Fibroblast of skin of left biceps (primary cell): ENCODE measurements at places on chromosomes 6 and 20.
A peak's percentile ranks its signal among the peaks of the same experiment; 100 is the strongest.

- DNase-seq = no peak
Measured at GRCh38 chr6:119066517-119066916, 11.9 kb downstream of the FAM184A start.

GRCh38 chr6:144330017-144330987, 45.2 kb downstream of the UTRN start:
- no peak for DNase-seq

- DNase-seq = no peak
Measured at GRCh38 chr6:39934131-39934757, at the start of gene MOCS1. MOCS1 (minus strand) TSS chr6:39934462; CDS start chr6:39934417, 45 bp downstream.

GRCh38 chr20:825710-826421, 7.6 kb upstream of the FAM110A start:
- DNase-seq = no peak

- DNase-seq = no peak
Measured at GRCh38 chr6:160170018-160170680, 48.5 kb downstream of the SLC22A1 start.

DNA sequence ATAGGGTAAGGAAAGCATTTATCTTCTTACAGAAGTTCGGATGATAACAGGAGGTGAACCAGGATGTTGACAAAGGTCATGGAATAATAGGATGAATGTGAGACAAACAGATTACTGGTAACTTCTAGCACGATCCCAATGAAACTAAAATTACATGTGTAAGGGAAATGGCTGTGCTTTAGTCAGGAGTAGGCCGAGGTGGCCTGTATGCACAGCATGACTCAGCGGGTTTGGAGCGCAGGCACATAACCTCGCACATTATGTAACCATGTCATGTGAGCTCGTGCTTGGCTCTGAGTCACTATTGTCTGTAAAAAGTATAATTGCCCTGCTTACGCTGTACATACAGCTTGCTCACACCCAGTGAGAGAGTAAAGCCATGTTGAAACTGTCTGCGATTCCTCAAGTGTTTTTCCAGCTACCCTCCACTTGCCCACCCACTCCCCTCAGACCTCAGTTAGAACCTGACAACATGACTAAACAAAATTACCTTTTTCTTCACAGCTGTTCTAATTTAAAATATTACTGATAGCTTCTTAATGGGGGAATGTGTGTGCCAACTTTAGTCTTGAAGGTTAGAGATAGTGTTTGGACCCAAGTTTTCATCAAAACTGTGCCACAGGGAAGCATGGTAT, 8.2 kb downstream of the CYB5R4 start:
- peak; percentile 62 for DNase-seq

DNA sequence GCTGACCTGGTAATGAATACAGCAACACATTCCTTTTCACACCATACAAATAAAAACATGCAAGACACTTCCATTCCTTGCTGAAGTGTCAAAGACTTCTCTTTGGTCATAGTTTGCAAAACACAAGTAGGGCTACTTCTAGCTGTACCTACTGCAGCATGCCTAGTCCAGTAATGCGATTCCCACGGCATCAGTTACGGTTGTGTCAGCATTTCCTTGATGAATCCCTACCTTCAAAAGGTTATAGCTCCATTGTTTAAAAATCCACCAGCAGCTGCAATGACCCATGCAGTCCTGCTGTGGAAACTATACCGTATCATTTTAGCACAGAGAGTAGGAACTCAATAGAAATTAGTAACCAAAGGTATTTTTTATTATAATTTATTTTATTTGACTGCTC, 1371.5 kb downstream of the EPHA7 start:
- no peak for DNase-seq

- peak; percentile 69 for DNase-seq
Measured at GRCh38 chr6:73985891-73986290, 289.9 kb downstream of the CD109 start.

DNA sequence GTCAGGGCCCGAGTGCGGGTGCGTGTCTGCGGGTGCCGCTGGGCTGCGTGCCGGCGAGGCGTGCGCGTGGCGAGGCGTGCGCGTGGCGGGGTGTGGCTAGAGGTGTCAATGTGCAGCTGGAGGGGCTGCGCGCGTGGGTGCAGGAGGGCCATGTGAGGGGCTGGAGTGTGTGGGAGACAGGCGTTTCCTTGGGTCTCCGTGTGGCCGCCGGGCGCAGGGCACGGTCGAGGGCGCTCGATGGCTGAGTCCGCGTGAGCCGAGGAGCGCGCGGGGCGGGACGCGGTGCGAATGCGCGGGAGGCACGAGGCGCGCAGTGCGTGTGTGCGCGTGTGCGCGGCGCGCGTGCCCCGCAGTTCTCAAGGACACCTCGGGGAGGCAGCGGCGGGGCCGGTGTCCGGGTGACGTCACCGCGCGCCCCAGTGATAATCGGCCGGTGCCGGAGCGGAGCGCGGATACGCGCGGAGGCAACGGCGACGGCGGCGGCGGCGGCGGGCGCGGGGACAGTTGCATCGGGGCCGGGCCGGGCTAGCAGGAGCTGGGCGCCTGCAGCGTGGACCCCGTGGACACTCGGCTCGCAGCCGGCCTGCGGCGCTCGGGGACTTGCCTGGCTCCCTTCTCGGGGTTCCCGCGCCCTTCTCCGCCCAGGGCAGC, 38.7 kb downstream of the YTHDF1 start:
- no peak for DNase-seq

DNA sequence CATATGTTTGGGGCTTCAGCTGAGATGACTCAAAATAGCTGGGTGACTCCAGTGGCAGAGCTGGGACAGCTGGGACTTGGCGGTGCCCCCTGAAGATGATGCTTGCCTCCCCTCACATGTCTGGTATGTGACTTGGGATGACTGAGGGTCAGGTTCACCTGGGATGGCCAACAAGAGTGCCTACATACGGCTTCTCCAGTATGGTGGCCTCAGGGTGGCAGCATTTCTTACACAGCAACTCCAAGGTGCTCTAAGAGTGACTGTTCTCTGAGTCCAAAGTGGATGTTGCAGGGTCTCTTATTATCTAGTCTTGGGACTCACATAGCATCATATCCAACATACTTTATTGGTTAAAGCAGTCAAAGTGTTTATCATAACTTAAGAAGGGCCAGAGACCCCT, 87.8 kb upstream of the CENPW start:
- DNase-seq = no peak

DNA sequence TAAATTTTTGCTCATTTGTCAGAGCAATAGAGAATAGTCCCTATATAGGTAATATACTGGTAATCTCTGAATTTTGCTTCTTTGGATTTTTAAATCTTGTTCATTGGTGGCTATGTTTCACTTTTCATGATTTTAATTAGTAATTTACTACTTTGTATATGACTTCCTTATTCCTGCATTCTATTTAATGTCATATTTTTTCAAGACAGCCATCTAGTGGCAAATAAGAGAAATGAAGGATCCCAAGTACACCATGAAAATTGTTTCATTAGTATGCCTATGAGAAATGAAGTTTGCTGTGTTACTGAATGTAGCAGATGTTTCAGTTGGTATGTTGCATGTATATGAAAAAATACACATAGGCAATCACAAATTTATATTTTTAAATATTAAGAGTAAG, 82.4 kb downstream of the ZNF292 start:
- DNase-seq = no peak

GRCh38 chr6:78861509-78861908, 5.8 kb upstream of the IRAK1BP1 start:
- no peak for DNase-seq

- DNase-seq = no peak
Measured at GRCh38 chr6:130964808-130965604, 98.0 kb downstream of the EPB41L2 start.

DNA sequence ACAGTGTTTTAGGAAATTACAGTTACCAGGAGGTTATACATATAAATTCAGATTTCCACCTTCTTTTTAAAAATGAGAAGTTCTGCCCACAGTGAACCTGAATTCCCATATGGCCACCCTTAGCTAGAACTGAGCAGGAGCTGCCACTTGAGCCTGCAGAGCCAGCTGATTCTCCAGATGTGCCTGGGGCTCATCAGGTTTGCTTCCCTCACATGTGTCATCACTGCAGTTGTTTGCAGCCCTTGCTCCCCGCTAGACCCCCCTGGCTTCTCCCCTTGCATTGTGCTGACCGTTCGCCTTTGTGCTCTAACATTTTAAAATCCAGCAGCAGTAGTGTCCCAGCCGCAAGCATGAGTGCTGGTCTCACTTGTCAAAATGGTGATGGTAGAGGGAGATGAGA, 131.1 kb downstream of the UTRN start:
- DNase-seq = no peak

GRCh38 chr20:39049148-39049547, 87.0 kb downstream of the DHX35 start:
- DNase-seq = no peak

GRCh38 chr6:12528581-12529363, 187.8 kb upstream of the PHACTR1 start:
- no peak for DNase-seq

- DNase-seq = no peak
Measured at GRCh38 chr6:116349216-116349615, 21.5 kb upstream of the DSE start.

GRCh38 chr6:134340179-134340975, 22.5 kb upstream of the SGK1 start:
- peak; percentile 5 for DNase-seq

DNA sequence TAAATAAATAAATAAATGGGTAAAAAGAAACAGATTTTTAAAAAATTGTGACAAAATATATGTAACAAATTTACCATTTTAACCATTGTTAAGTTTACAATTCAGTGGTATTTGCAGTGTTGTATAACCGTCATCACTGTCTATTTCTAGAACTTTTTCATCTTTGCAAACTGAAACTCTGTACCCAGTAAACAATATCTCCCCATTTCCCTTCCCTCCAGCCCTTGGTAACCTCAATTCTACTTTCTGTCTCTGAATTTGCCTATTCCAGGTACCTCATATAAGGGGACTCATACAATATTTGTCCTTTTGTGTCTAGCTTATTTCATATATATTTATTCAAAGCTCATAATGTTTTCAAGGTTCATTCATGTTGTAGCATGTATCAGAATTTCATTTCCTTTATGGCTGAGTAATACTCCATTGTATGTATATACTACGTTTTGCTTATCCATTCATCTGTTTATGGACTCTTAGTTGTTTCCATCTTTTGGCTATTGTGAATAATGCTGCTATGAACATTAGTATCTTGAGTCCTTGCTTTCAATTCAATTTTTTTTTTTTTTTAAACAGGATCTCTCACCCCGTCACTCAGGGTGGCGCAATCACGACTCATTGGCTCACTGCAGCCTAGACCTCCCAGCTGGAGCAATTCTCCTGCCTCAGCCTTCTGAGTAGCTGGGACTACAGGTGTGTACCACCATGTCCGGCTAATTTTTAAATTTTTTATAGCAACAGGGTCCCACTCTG, 8.9 kb downstream of the MANBAL start:
- DNase-seq = peak; percentile 46

GRCh38 chr6:3228771-3229565, 1.5 kb upstream of the TUBB2B start:
- DNase-seq = no peak

DNA sequence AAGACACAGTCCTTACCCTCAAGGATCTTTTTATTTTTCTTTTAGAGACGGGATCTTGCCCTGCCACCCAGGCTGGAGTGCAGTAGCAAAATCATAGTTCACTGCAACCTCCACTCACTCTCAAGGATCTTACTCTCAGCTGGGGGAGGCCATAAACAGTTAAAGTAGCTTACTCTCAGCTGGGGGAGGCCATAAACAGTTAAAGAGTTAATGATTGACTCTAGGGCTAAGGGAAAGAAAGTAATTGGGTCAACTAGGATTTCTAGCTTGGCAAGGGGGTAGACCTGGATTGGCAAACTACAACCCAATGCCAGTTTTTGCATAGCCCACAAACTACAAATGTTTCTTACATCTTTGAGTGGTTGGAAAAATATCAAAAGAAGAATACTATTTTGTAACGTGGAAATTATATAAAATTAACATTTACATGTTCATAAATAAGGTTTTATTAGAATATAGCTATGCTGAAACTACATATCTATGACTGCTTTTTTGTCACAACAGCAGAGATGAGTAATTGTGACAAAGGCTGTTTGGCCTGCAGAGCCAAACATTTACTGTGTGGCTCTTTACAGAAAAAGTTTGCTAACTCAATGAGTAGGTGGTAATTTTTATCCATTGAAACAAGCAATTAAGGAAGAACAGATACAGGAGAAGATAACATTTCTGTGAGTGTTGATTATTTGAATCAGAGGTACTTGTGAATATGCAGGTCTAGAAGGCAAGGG, 46.4 kb downstream of the PTPRA start:
- DNase-seq = no peak

GRCh38 chr6:25481267-25481666, 170.7 kb upstream of the SCGN start:
- DNase-seq = no peak

- DNase-seq = no peak
Measured at GRCh38 chr6:131588643-131589042, 15.6 kb downstream of the ARG1 start.

- peak; percentile 3 for DNase-seq
Measured at GRCh38 chr6:168884646-168885086, 369.0 kb downstream of the THBS2 start.

- no peak for DNase-seq
Measured at GRCh38 chr20:14385176-14385740, 47.8 kb upstream of the FLRT3 start.

DNA sequence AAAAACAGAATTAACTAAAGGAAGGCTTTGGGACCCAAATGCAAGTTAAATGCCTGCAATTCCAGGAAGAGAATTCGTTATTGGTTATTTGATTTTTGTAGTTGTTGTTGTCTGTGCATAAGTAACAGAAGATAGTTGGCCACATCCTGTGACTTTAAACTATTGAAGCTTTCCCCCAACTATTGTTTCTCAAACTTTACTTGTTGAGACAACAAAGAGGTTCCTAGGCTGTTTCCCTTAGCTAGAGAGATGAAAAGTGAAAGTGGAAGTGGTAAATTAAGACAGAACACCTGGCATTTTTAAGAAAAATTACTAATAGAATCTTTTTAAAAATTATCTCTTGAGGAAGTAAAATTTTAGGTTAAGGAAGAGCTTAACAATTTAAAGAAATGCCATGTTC, 525.2 kb downstream of the PKHD1 start:
- DNase-seq = no peak

DNA sequence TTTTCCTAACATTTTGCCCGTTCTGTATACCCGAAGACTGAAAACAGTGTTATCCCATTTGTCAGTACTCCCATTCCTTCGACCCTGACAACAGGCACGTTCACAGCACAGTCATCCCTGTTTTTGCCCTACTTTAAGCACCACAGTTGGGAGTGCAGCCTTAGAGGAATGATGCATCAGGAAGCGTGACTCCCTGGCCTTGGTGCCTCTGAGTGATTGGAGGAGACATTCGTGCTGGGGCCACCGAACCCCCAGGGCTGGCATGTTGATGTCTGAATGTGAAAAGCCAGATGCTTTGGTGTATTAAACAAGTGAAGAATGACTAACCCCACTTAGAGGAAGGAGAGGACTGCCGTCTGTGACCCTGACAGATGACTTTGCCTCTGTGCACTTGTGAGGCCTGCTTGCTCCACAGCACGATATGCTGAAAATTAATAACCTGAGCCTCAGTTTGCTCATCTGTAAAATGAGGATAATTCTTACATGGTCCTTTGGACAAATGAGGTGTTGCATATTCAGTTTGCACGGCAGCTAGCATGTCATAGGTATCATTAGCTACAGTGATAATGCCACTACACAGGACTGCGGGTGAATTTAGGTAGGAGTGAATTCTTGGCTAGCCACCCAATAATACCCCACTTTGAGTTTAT, 36.0 kb downstream of the STK35 start:
- no peak for DNase-seq
